ENCODE measurements at places on chromosomes 3 and 15.

- DNase-seq: no peak
Measured at GRCh38 chr3:162994165-162994564, 1497.6 kb downstream of the OTOL1 start.

- DNase-seq: peak; percentile 57
Measured at GRCh38 chr3:74267588-74268184, 346.8 kb downstream of the CNTN3 start.

DNA sequence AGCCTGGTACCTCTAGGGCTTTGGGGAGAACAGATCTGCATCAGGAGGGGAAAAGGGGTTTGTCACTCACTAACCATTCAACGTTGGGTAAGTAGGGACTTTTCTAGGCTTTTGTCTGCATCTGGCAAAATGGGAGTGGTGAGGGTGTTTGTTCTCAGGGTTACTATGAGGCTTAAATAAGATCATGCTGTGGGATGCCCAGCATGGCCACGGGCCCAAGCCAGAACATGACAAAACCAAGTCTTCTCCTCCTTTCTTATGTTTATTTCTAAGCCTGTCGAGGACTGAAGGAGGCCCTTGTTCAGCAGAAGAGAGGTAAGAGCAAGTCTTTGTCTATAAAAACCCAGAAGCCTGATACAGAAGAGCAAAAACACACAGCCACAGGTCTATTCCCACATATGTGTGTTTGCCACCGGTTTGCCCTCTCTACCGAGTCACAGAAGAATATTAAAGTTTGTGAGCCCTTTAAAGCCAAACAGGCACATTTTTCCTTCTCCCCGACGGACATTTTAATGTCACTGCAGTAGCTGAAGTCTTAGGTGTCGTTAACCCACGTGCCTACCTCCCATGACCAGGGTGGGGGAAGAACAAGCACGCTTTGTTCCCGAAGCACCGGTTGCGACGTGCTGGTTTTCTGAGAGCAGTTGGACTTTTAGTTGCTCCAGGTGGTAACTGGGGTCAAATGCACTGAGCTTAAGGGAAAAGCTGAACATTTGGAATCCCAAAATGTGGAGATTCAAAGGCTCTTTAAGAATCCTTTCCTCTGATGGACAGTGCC is 72.1 kb downstream of the NOX5 start:
- no peak for DNase-seq

GRCh38 chr3:30527720-30528119 is 78.7 kb upstream of the TGFBR2 start:
- DNase-seq: no peak

DNA sequence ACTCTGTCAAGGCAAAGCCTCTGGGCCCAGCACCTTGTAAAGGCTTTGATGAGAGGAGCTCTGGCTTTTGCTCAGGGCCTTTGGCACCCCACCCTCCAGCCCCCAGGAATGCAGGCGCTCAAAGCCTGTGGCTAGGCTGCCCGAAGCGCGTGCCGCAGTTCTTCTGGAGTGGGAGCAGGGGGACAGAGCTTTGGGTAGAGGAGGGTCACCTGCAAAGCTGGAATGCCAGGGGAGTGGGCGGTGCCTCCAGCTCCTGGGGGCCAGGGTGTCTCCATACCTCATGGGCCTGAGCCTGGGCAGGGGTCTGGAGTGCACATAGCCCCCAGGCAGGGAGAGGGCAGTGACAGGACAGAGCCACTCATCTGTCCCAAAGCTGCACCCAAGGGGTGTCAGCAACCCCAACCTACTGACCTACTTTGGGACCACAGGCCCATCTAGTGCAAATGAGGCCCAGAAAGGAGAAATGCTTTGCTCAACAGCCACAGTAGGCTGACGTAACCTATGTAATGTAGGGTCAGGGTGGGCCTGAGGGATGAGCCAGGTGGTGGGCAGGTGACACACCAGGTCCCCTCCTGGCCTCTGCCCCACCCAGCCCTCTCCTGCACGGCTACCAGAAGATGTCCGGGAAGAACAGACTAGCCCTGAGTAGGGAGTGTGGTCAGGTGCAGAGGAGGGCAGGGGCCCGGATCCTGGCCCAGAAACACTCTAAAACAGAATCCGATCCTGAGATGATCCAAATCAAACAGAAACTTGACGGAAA is 2.2 kb upstream of the CALML4 start:
- no peak for DNase-seq

DNA sequence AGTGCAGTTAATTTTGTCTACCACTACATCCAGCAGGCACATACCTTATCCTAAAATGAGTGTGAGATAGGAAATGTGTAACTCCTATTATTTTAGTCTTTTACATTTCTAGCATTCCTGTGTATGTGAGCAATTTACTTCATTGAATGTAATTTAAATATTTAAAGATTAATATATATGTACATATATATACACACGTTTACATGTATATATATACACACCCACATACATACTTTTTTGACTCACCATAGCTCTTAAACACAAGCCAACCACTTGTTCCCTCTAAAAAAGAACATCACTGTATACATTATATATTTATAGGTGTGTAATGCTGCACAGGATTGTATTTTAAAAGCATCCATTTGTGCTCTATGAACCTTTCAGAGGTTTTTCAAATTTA is 425.6 kb upstream of the NECTIN3 start:
- DNase-seq: no peak

- DNase-seq: peak; percentile 16
Measured at GRCh38 chr3:12557473-12558100, 700 bp downstream of the MKRN2 start.

- DNase-seq: no peak
Measured at GRCh38 chr3:126486360-126486847, 10.7 kb upstream of the ZXDC start.

- DNase-seq: no peak
Measured at GRCh38 chr3:188432802-188433520, 279.0 kb downstream of the LPP start.

DNA sequence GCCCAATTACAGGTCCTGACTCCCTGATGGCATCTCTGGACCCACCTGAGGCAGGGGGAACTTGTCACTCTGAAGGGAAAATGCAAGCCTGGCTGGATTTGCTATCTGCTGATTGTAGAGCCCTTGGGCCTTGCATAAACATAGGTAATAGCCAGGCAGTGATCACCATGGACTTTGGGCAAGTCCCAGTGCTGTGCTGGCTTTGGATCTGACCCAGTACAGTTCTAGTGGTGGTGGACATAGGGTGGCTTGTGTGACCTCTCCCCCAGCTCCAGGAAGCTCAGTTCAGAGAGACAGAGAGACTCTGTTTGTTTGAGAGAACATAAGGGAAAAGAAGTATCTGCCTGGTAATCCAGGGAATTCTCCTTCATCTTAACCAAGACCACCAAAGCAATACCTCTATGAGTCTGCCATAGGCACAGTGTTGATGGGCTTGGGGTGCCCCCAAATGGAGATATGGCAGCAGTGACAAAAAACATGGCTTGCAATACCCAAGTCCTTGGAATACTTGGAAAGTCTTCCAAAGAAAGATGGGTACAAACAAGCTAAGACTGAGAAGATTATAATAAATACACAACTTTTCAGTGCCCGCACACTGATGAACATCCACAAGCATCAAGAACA is 348.5 kb downstream of the PYDC2 start:
- DNase-seq: peak; percentile 9

DNA sequence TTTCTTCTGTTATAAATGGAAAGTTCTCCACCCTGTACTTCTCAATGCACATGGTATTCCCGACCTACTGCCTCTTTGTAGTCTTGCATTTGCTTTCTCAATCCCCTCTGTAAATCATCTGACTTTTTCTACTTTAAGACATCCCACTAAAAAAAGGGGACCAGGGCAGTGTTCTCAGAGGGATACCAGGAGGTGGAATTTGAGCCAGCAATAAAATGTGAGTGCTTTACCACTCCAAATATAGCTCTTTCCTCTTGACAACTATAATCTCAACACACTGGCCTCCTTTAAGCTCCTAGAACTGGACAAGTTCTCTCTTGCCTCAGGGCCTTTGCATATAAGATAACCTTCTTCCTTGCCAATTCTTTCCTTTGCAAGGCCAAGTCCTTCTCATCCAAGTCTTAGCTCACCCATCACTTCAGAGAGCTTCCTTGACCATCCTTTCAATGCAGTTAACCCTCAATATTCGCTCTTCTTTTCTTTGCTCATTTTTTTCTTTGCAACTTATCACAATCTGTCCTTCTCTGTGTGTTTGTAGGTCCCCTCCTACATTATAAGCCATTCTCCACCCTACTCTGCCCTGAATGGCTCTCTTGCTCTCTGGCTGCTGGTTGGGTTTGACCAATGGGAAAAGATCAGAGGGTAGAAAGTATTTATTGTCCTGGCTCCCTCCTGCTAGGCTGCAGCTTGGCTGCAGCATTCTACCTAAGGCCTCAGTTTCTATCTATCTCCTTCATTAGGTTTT is 93.4 kb downstream of the PRICKLE2 start:
- no peak for DNase-seq

DNA sequence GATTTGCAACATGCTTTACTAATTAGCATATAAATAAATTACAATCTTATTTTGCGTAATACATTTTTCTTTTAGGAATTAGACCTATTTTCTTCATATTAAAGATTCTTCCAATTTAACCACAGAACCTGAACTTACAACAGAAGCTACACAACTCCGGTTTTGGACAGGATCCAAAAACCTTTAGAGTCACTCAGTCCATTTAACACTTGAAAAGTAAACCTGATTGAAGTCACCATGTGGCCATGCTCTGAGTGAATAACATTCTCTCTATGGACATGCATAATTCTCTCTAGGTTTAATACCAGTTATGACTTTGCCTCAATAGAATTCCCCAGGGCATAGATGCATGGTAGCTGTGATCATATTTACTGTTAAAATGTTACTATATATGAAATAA is 751.0 kb downstream of the VGLL3 start:
- no peak for DNase-seq

- peak; percentile 22 for DNase-seq
Measured at GRCh38 chr3:180802837-180803236, 109.6 kb upstream of the FXR1 start.

- DNase-seq: no peak
Measured at GRCh38 chr3:122232485-122232884, 49.0 kb downstream of the CASR start.

DNA sequence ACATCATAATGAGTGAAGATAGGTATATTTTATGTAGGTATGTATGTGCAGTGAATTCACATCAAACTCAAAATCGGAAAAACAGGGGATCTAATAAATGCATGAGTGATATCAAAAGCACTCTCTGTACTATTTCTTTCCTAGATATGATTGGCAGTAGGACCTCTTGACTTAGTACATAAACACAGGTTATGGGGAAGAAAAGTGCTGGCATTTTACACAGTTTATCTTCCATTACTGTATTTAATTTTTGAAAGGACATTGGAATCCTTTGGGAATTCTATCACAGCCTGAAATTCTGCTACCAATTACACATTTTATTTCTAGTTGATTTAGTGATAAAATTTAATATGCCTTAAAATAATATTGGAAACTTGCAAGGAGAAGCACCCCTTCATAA is 470.5 kb upstream of the ONECUT1 start:
- DNase-seq: no peak

GRCh38 chr15:92672102-92672501 is 16.5 kb upstream of the FAM174B start:
- DNase-seq: no peak

- no peak for DNase-seq
Measured at GRCh38 chr3:101518421-101518871, 5.4 kb upstream of the SENP7 start.

- DNase-seq: no peak
Measured at GRCh38 chr3:54710954-54711353, 216.9 kb downstream of the LRTM1 start.

DNA sequence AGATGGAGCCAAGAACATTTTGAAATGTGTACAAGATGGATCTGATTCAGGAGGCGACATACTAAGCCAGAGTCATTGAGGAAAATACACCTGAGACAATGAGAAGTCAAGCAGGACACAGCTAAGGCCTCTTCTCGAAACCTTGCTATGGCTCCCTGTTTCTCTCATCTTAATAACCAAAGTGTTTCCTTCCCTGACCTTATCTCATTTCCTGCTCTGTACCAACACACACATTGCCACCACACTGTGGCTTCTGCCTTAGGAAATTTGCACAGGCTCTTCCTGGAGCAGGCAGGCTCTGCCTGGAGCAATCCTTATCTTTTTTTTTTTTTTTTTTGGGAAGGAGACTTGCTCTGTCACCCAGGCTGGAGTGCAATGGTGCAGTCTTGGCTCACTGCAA is 36.6 kb downstream of the OXSM start:
- no peak for DNase-seq

Data from fibroblast of skin of back (primary cell).